AML-193 (cell line): ENCODE measurements at places on chromosomes 3 and 15.

DNA sequence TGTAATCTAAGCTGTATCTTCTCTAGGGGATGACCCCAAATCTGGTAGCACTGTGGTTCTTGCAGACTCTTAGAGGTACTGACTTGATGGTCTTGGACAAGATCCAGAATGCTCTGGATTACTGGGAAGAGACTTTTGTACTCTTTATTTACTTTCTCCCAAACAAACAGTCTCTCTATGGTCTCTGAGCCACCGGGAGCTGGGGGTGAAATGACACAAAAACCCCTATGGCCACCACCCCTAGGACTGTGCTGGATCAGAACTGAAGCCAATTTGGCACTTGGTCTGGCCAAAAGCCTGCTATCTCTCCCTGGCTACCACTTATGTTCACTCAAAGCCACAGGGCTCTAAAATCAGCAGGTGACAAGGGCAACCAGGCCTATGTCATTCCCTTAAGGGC lies 50.2 kb upstream of the SI start:
- DNase-seq = no peak

- DNase-seq = no peak
Measured at GRCh38 chr15:58330741-58331559, 100.8 kb upstream of the LIPC start.

DNA sequence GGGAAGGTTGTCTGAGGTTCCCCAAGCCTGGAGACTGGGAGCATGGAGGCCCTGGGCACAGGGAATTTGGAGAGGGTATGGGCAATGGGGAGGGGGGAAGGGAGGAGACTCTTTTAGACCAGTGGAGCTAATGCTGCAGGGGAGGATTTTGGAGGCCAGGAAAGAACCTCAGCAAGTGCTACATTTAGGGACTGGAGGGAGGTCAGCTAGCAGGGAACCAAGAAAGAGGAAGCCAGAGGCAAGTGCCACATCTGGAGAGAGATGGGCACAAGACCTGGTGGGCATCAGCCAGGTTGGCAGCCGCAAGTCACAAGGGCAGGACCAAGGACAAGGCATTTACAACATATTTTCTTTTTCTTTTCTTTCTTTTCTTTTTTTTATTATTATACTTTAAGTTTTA lies 20.7 kb downstream of the PLEKHO2 start:
- DNase-seq = no peak

DNA sequence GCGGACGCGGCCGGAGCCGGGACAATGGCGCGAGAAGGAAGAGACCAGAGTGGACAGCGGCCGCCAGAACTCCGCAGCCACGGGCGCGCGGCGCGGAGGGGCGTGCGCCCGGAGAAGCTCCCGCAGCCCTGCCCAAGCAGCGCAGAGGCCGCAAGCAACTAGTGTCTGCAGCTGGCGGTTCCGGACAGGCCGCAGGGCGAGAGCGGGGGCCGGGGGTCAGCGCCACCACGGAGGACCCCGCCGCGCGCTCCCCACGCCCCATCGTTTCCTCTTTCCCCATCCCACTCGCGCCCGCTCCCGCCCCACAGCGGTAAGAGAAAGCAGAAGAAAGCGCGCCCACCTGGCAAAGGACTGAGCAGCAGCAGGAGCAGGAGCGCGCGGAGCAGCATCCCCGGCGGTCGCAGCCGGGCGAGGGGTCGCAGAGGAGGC lies 440 bp downstream of the PRTG start:
- no peak for DNase-seq

DNA sequence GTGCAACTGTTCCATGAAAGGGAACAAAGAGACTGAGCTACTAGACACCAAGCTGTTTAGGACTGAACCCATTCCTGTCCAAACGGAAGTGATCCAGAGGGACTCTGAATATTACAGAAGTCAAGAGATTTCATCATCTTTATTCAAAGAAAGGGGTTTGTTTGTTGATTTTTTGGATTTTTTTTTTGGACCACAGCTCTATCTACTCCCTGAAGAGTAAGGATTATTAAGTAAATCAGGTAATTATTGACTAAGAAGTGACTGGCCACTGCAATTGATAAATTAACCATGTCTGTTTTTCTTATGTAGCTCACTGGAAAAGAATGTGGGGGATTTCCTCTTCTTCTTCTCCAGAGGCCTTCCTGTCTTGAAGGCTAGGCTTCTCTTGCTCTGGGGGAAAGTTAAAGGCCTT lies 146.6 kb upstream of the TPM1 start:
- DNase-seq = no peak

GRCh38 chr3:52121464-52121805 lies 32.8 kb downstream of the POC1A start:
- peak; percentile 79 for DNase-seq

DNA sequence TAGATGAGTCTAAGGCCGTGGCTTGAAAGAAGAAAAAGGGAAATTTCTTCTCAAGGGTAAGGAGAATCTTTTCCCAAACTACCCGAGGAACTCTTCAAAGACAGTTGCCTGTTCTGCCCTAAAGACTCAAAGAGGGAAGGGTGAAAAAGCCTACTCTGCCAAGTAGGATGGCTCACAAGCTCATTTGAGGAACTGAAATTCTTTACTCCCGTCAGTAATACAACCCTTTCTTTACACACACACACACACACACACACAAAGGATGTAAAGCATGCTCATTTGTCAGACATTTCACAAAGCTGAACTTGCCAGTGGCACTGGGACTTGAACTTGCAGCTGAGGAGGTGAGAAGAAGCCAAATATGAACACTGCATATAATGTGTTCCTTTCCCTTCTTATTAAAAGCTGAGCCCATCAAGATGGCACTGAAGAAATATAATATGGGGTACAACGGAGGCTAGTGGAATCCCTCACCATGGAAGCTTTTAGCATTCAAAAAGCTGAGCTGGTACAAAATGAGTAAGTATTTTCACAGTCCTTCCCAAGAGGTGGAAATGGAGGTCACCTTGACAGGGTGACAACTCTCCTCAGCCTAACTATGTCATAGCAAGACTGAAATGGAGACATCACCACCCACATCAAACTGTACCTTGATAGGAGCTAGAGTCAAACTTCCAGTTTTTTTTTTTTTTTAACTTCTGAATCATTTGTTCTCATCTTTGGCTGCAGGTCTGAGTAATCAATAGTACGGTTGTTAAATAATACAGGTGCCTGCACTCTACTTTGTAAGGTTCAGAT lies 57.6 kb downstream of the TAFA4 start:
- DNase-seq = no peak

DNA sequence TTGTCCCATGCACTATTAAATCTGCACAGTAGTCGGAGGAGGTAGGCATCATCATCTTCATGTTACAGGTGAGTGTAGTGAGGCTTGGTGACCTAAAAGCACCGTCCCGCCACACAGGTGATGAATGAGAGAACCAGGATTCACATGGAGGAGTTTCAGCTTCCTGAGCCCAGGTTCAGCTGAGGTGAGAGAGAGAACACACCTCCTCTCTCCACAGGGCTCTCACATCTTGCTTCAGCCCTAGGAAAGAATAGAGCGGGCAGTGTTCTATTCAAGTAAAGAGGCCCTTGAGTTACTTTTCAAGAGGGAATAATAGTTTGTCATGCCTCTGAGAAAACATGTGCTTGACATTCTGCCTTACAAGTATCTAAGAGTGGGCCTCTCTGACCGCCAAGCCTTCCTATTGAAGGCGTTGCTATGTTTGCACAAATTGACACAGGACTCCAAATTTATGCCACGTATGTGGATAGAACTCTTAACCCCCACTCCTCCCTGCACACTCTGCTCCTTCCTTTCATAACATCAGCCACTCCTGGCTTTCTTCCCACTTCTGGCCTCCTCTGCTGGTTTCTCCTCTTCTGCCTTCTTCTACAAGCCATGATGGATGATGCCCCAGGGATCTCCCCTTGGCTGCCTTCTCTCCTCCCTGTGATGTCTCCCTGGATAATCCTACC lies 138.3 kb upstream of the ABHD17C start:
- no peak for DNase-seq

DNA sequence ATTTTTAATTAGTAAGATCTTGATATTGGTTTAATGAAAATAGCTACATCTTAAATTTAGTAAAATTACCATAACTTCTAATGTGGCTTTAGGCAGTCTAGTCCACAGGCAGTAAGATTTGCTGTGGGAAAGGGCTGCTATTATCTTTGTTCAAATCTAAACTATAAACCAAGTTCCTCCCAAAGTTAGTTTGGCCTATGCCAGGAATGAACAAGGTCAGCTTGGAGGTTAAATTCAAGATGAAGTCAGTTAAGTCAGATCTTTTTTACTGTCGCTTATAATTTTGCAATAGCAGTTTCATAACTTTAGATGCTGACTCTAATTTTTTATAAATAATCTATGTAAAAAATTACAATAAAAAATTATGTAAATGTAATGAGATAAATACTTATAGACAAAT lies 1016.9 kb upstream of the ALCAM start:
- no peak for DNase-seq

GRCh38 chr15:93071469-93071936 lies 17.5 kb downstream of the RGMA start:
- DNase-seq = no peak

DNA sequence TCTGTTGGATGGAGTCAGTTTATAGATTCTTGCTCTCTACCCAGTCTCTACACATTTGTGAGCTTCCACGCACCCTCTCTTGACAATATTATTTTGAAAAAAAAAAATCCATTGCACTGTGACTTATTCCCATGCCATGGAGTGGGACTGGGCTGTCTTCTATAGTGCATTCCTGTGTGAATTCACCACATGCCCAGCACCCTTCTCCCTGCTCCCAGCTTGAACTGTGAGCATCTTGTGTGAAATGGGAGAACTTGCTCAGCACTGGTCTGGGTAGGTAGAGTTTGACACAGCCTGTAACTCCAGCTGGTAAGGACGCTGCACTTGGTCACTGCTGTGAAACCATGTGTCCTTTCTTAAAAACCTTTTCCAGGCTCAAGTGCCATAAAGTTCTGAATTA lies 91.9 kb downstream of the ARNT2 start:
- no peak for DNase-seq

GRCh38 chr3:184568560-184568923 lies 7.0 kb downstream of the EPHB3 start:
- DNase-seq = no peak

- DNase-seq = no peak
Measured at GRCh38 chr3:124969190-124969589, 34.6 kb upstream of the MUC13 start.

GRCh38 chr3:30779686-30780287 lies 114.7 kb downstream of the GADL1 start:
- DNase-seq = peak; percentile 57
